Activated CD4-positive, alpha-beta T cell treated with anti-CD3 and anti-CD28 coated beads for 48 hours (primary cell): ENCODE measurements at places on chromosomes 4 and X.
A peak's percentile ranks its signal among the peaks of the same experiment; 100 is the strongest.

DNA sequence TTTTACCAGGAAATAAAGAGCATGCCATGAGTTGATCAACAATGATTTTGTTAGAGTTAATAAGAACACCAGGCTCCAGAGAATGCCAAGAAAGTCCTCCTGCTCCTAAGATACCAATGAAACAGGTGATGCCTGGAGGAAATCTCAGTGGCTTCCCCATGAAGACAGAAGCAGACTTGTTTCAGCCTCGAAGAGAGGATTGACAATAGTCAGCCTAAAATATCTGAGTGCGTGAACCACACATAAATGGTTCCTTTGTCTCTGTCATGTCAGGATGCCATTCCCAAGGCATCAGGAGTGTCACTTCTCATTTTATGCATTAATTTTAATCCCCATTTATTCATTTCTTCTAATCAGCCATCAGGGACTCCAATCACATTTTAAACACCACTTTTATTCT, 69.6 kb downstream of the PHOX2B start:
- no peak for DNase-seq

- DNase-seq = no peak
Measured at GRCh38 chrX:83535417-83536196, 27.5 kb downstream of the POU3F4 start.

GRCh38 chr4:25839687-25840086, 23.1 kb downstream of the SEL1L3 start:
- DNase-seq = no peak

DNA sequence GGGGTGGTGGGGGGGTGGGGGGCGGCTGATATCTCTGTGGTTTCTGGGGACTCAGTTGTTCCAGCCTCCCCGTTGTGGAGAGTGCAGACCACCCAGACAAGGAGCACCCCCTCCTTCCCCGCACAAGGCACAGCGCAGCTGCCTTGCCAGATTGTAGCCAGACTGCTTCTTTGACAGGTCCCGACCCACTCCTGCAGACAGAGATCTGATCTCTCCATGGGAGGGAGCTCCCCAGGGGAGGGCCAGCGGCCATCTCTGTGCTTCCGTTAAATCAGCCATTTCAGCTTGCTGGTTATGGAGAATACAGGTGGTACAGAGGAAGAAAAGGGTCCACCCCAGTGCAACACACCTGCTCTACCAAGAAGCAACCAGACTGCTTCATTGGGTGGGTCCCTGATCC, 80.8 kb downstream of the FGF16 start:
- no peak for DNase-seq

DNA sequence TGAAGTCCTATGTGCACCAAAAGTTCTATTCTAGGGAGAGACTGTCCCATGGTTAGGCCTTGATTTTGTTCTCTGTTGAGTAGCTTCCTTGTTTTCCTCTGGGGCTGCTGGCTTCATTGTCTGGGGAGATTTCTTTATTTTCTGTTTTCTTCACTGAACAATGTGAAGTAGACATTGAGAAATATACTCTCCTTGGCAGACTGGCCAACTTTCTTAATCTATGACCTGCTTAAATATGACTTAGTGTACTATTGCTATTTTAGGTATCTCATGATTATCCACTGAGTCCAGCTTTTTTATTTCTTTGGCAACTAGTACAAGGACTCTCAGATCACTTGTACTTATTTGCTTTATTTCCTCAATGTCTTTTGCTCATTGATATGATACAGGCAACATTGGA, 1594.6 kb downstream of the ARAP2 start:
- DNase-seq = no peak

DNA sequence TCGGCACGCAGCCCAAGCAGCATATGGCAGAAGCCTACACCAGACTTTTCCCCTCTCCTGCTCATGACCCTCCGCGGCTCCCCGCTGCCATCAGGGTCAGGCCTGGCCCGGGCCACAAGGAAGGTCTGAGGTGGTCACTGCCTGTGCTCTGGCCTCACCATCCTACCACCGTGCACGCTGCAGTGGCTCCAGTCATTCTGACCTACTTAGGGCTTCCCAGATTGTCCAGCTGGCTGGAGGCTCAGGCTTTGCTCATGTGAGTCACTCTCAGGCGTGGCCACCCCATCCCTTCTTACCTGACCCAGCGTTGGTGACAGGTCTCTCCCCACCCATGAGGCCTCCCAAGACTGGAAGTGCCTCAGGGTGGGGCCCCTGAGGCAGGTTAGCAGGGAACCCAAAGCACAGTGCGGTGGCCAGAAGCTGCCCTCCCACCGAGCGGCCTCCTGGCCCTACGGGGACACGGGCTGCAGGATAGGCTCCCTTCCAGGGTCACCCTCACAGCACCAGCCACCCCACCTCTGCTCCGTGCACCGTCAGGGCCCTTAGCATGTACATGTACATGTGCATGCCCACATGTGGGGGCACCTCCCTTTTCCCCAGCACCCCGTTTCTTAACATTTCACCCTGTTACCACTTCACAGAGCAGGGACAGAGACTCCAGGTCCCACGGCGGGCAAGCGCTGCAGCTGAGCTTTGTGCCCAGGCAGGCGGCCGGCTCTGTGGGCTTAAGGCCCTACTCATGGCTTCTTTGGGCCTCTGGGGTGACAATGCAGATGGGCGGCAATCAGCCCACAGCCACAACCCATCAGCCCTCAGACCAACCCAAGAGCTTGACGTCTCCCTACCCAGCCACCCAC, 2.2 kb downstream of the TREX2 start:
- no peak for DNase-seq

- no peak for DNase-seq
Measured at GRCh38 chr4:41189076-41189475, 25.3 kb downstream of the APBB2 start.

GRCh38 chr4:140156529-140157171, 2.7 kb upstream of the MAML3 start:
- peak; percentile 51 for DNase-seq

- no peak for DNase-seq
Measured at GRCh38 chr4:138014590-138015288, 227.4 kb downstream of the SLC7A11 start.

GRCh38 chr4:28006021-28006420, 1145.4 kb downstream of the STIM2 start:
- DNase-seq = no peak

DNA sequence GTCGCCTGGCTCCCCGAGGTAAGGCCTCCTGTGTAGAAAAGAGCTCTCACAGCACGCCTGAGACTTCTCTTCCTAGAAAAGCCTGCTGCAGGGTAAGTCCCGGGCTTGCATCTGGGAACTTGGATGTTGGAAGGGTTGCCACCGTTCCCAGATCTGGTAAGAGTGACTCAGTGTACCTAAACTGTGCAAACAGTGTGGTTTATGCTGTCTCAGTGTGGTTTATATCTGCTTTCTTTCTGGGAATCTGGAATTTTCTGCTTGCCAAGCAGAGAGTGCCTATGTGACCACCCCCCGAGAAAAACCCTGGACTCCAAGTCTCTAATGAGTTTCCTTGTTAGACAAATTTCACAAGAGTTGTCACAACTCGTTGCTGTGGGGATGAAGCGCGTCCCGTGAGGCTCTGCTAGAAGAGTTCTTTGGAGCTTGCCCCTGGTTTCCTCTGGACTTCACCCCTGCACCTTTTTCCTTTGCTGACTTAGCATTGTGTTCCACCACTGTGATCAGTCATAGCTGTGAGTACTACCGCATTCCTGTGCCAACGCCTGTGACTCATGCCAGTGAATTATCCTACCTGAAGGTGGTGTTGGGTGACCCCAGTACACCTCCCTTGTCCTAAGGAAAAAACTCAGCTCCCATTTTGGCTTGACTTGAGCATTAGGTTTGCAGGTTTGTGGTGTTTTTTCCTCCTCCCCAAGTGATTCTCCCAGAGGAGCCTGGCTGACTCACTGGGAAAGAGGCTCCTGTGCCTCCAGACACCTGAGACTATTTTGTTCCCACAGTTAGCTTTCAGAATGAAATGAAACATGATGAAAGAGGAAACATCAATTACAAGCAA, 14.5 kb downstream of the SLC2A9 start:
- DNase-seq = peak; percentile 20

DNA sequence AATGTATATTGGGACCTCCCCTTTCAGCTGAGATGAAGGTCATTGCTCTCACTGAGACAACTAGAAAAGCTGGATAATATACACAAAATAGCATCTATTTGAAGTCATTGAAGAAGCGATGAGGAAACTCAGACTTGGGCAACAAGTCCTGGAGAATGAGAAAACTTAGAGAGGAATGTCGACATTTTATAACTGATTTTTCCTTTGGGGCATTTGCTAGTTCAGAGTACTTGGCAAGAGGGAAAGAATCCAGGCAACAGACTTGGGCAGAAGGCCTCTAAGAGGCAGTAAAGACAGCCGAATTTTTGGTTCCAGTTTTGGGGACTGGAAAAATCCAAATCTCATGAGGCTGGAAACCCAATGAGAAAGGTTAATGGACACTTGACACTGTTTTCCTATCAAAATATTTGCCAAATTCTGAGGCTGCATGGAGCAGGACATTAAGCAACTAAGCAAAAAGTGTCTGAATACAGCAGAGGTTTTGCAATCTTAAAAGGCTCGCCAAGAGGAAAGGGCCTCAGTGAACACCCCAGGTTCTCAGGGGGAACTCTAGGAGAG, 21.0 kb upstream of the ANXA5 start:
- DNase-seq = no peak

DNA sequence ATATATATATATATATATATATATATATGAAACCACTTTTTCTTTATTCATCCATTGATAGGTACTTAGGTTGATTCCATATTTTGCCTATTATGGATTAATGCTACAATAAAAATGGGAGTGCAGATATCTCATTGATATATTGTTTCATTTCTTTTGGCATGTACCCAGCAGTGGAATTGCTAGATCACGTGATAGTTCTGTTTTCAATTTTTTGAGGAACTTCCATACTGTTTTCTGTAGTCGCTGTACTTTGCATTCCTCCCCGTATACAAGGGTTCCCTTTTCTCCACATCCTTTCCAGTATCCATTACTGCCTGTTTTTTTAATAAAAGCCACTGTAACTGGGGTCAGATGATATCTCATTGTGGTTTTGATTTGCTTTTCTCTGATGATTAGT, 124.6 kb downstream of the GABRB1 start:
- DNase-seq = no peak

- DNase-seq = no peak
Measured at GRCh38 chr4:5217421-5217820, 166.1 kb downstream of the STK32B start.

GRCh38 chr4:161949946-161950725, 213.7 kb downstream of the FSTL5 start:
- DNase-seq = no peak

DNA sequence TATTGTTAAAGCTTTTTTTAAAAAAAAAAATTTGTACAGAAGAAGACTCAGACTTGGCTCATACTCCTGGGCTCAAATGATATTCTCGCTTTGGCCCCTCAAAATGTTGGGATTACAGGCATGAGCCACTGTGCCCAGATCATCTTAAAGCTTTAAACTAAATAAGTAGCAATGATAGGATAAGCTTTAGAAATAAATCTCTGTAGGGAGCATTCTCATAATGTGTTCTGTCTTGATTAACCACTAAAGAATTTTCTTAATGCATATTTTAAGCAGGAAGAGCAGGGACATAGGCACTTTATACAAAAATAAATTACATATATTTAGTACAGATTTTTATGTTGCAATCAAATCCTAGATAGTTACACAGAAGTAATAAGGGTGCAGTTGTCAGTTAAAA, 667.2 kb downstream of the GRID2 start:
- DNase-seq = no peak

- DNase-seq = no peak
Measured at GRCh38 chr4:8722556-8722955, 130.0 kb downstream of the CPZ start.

DNA sequence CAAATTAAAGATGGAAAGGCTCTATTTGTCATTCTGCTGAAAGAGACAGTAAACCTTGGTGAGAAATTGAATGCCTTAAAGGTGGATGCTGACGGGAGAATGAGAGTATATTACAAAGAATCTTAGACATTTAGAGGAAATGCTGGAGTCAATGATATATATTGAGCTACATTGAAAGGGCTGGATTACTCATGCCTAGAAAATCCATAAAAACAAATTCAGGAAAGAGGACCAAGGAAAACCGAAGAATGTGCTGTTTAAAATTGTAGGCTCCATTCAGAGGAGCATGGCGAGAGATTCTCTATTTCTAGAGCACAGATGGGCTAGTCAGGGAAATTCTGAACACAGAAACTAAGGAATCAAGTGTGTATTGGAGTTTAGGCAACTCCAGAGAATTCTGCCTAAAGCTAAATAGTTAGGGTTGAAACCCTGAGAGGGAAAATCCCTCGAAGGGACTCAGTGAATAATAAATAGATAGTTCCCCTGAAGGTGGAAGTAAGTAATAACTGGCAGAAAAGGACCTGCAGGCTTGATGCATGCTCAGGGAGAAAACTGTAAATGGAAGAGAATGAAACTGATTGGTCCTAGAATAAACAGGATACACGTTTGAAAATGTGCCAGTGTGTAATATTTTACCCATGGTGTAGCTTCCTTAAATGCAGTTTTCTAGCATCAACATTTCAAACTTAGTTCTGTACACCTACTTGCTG, 1532.4 kb upstream of the TENM3 start:
- DNase-seq = no peak

- peak; percentile 63 for DNase-seq
Measured at GRCh38 chr4:22500831-22501714, 14.8 kb downstream of the ADGRA3 start.

DNA sequence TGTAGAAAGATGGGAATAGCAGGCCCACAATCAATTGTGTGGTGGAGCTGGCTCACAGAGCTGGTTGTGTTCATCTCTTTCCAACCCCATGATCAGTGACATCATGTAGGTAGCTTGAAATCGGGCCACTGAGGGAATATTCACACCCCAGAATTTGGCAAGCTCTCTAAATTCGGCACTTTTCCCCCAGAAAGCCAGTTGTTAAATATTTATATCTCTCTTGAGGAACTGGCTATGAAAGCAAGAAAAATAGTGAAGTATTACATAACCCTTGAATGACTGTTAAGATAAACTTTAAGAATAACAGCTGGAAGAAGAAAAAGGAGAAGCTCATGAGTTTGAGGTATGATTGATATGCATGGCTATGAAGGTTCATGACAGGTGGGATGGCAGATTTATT, 38.9 kb downstream of the GPRIN3 start:
- no peak for DNase-seq
